ENCODE measurements at places on chromosomes 7 and 10. TPM values are rescaled to one million over a fixed set of nuclear protein-coding genes. Genes with fewer than 3 reads are reported as not detected.

The CYP2C18 gene
- not detected for total RNA-seq

The KIAA1549 gene
- total RNA-seq, result 7.6 TPM

The GPR15LG gene
- not detected for total RNA-seq

The KLLN gene
- 0.80 TPM for total RNA-seq

DNA sequence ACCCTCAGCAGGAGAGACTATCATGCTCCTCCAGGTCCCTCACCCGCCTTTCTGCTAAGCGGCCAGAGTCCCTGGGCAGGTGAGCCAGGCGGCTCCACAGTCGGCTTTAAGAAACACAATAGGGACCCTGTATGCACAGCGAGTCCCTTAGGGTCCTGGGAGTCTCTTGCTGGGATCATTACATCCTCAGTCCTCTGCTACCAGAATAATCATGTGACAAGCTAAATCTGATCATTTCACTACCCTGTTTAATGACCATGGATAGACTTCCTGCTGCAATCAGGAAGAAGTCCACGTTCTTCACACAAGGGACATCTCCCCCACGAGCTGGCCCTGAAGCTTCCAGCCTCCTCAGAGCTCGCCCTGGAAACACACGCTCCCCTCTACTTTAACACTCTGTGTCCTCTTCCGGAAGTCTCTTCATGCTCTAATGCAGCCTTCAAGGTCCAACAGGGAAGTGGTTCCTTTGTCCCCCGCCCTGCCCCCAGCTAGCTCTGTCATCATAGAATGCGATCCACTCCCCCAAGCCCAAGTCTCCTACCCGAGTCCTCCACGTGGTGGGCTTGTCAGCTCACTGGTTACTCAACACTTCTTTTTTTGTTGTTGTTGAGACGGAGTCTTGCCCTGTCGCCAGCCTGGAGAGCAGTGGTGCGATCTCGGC, 101.5 kb downstream of the RNF216 start:
- H3K36me3 ChIP-seq, result no peaks in the 10 kb centered on the region
- DNase-seq, result peak; percentile 72
- H3K27me3 ChIP-seq, result no peaks in the 10 kb centered on the region
- H3K4me1 ChIP-seq, result peaks cover 45% of the 10 kb centered on the region
- H3K4me3 ChIP-seq, result no peak overlapping the region
- H3K27ac ChIP-seq, result no peak overlapping the region

- no peaks in the 10 kb centered on the region for H3K27me3 ChIP-seq
- no peaks in the 10 kb centered on the region for H3K36me3 ChIP-seq
- H3K4me3 ChIP-seq, result no peak overlapping the region
- DNase-seq, result no peak
- H3K4me1 ChIP-seq, result peaks cover 7% of the 10 kb centered on the region
- no peak overlapping the region for H3K27ac ChIP-seq
Observed at GRCh38 chr10:131688304-131688703, 212.5 kb upstream of the PPP2R2D start.

GRCh38 chr7:140972344-140972743, 42.4 kb downstream of the MRPS33 start:
- DNase-seq, result no peak
- no peak overlapping the region for H3K27ac ChIP-seq
- no peaks in the 10 kb centered on the region for H3K4me1 ChIP-seq
- no peaks in the 10 kb centered on the region for H3K27me3 ChIP-seq

- H3K36me3 ChIP-seq, result no peaks in the 10 kb centered on the region
- H3K4me3 ChIP-seq, result no peak overlapping the region
- no peak for DNase-seq
- H3K4me1 ChIP-seq, result no peaks in the 10 kb centered on the region
- H3K27me3 ChIP-seq, result no peaks in the 10 kb centered on the region
Observed at GRCh38 chr10:91493313-91493712, 83.2 kb downstream of the HECTD2 start.

- H3K36me3 ChIP-seq, result no peaks in the 10 kb centered on the region
- H3K27ac ChIP-seq, result no peak overlapping the region
- no peaks in the 10 kb centered on the region for H3K4me1 ChIP-seq
- DNase-seq, result no peak
- no peaks in the 10 kb centered on the region for H3K27me3 ChIP-seq
- no peak overlapping the region for H3K4me3 ChIP-seq
Observed at GRCh38 chr7:155847821-155848435, 35.7 kb upstream of the SHH start.

- no peak overlapping the region for H3K4me3 ChIP-seq
- no peaks in the 10 kb centered on the region for H3K36me3 ChIP-seq
- H3K4me1 ChIP-seq, result no peaks in the 10 kb centered on the region
- DNase-seq, result no peak
Observed at GRCh38 chr7:3200504-3200903, 100.5 kb upstream of the SDK1 start.

DNA sequence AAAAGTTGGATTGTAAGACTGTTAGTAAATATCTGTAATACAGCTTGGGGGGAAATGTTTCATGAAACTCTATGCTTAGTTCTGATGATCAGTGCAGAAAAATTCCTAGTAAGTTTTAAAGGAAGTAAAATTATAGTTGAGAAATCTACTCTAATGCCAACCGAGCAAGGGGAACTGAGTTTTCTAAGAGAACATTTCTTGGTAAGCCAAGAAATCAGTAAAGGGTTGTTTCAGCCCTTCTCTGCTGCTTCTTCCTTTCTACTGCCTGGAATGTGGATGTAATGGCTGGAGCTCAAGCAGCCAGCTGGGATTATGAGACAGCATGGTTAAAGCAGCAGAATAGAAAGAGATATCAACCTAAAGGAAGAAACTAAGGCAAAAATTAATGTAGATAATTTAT, 15.9 kb upstream of the AKR1B1 start:
- no peaks in the 10 kb centered on the region for H3K36me3 ChIP-seq
- DNase-seq, result no peak
- no peak overlapping the region for H3K4me3 ChIP-seq
- peaks cover 13% of the 10 kb centered on the region for H3K4me1 ChIP-seq
- H3K27ac ChIP-seq, result no peak overlapping the region

GRCh38 chr7:99782012-99782953, 1.7 kb downstream of the CYP3A4 start:
- no peaks in the 10 kb centered on the region for H3K4me1 ChIP-seq
- H3K4me3 ChIP-seq, result no peak overlapping the region
- no peak overlapping the region for H3K27ac ChIP-seq

DNA sequence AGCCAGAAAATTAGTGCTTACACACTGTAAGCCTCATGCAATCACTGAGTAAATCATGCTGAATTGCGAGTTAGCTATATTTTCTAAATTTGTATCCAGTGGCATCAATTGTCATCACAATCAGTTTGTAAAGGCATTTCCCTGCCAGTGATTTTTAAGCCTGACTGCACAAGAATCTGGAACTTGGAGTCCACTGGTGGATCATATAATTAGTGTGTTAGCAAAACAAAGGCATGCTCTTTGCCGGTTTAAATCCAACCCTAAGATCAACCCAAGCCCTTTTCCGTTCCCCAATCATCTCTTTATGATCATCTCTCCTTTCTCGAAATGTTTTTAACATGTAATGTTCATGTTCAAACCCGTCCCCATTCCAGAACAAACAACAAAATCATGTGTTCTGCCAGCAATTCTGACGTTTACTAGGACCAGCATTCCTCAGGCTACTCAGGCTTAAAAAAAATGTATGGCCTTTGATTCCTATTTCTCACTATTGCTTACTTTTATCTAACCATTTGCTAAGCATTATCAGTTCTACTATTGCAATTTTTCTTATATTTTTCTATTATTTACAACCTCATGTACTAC, 649.2 kb downstream of the SORCS1 start:
- no peak for DNase-seq
- no peak overlapping the region for H3K27ac ChIP-seq
- H3K4me3 ChIP-seq, result no peak overlapping the region
- no peaks in the 10 kb centered on the region for H3K36me3 ChIP-seq

DNA sequence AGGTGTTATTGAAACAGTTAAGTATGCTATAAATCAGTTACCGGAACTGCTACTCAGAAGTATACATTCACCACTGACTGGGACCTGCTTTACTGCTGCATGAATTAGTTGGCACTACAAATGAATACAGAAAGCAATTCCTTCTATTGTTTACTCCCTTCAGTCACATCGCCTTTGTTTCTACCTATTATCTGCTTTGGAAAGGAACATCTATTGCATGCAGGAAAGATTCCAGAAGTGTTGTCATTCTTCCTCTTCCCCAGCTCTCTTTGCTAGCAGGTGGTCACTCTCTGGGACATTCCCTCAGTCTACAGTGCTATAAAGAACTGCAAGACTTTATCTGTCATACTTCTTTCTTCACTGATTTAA, 131.3 kb downstream of the ANK3 start:
- H3K27me3 ChIP-seq, result no peaks in the 10 kb centered on the region
- no peak overlapping the region for H3K4me3 ChIP-seq
- H3K4me1 ChIP-seq, result no peaks in the 10 kb centered on the region
- H3K36me3 ChIP-seq, result no peaks in the 10 kb centered on the region
- H3K27ac ChIP-seq, result no peak overlapping the region
